ENCODE measurements at places on chromosomes 1 and 21. TPM values are rescaled to one million over a fixed set of nuclear protein-coding genes. Genes with fewer than 3 reads are reported as not detected.

ATP1A4 gene
- total RNA-seq = 0.62 TPM

RORC gene
- 13.7 TPM for total RNA-seq

NBPF10 gene
- total RNA-seq = 2.9 TPM

ADAMTSL4 gene
- total RNA-seq = 50.4 TPM

FCER1G gene
- total RNA-seq = 4.4 TPM

PHACTR4 gene
- 15.1 TPM for total RNA-seq

HRNR gene
- total RNA-seq = not detected

TRIM58 gene
- total RNA-seq = 2.5 TPM

FCRLA gene
- total RNA-seq = 1.4 TPM

PDZK1 gene
- not detected for total RNA-seq

PRELP gene
- 4.4 TPM for total RNA-seq

KLHDC8A gene
- 0.72 TPM for total RNA-seq

C2CD4D gene
- total RNA-seq = not detected

SLC6A17 gene
- total RNA-seq = under 0.01 TPM

AMPD1 gene
- 31.1 TPM for total RNA-seq

YOD1 gene
- 14.2 TPM for total RNA-seq

P3R3URF gene
- total RNA-seq = not detected

FMO5 gene
- total RNA-seq = 1.5 TPM

FAM167B gene
- total RNA-seq = 0.31 TPM

RAB25 gene
- 13.3 TPM for total RNA-seq

BNIPL gene
- total RNA-seq = 43.3 TPM

CHI3L2 gene
- 5.0 TPM for total RNA-seq

All from tongue (tissue), 3 donors.